Femur (tissue), 1 donor: ENCODE measurements at places on chromosomes 1 and 21.
A peak's percentile ranks its signal among the peaks of the same experiment; 100 is the strongest.

- DNase-seq, result peak; percentile 58
Measured at GRCh38 chr1:25873120-25873519, 2.4 kb downstream of the PAQR7 start.

DNA sequence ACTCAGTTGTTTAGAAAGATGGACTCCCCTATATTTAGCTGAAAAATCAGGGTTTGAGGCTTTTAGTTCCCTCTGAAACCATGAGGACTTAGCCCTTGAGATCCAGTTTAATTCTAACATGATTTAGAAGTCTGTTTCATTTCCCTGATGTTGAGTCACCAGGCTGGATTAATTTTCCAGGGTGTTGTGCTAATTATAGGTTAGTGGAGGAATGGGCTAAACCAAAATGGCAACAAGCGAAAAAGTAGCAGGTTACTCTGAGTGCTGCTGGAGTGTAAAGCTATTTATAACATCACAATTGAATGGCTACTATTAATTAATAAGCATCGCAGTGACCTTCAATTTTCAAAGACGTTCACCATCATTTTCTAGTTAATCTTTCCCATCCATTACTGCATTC, 15.5 kb upstream of the USP24 start:
- DNase-seq, result no peak

DNA sequence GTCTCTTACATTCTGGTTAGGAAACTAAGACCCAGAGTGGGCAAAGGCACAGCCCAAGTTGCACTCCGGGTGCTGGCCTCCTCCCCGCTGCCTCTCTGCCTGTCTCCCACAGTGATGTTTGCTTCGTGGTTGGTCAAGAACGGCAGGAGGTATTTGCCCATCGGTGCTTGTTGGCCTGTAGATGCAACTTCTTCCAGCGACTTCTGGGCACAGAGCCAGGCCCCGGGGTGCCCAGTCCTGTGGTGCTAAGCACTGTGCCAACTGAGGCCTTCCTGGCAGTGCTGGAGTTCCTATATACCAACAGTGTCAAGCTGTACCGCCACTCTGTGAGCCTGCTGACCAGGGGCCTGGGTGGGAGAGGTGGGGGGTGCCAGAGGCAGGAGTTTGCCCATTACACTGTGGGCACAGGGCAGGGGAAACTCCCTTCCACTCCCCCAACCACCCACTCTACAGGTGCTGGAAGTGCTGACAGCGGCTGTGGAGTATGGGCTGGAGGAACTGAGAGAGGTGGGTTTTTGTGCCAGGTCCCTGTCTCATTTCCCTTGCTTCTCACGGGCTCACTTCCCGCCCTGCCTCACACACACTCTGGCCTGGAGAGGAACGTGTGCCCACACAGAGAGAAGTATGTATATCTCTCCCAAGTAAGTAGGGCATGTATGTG, 1.9 kb downstream of the BTBD19 start:
- DNase-seq, result peak; percentile 56

GRCh38 chr1:101278238-101278637, 41.4 kb downstream of the S1PR1 start:
- DNase-seq, result no peak

GRCh38 chr1:185741551-185741950, 7.4 kb downstream of the HMCN1 start:
- DNase-seq, result no peak

- no peak for DNase-seq
Measured at GRCh38 chr1:17086751-17087150, 32.5 kb downstream of the PADI2 start.

DNA sequence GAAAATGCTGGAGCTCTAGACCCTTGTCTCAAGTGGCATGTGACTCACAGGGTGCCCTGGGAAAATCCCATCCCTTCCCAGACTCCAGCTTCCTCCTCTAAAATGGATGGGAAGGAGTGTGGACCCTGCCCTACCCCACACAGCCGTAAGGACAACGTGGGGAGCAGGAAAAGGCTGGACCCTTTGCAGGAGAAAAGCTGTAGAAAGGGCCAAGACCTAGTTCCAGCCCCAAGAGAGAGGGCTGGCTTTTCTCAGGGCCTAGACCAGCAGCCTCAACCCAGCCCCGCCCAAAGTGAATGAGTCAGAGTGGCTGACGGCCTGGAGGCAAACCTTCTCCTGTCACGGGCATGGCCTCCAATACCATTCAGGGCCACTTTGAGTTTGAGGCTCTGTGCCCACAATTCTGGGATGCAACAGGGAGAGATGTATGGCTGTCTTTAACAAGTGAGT, 1.1 kb downstream of the LAMB3 start:
- DNase-seq, result peak; percentile 47

DNA sequence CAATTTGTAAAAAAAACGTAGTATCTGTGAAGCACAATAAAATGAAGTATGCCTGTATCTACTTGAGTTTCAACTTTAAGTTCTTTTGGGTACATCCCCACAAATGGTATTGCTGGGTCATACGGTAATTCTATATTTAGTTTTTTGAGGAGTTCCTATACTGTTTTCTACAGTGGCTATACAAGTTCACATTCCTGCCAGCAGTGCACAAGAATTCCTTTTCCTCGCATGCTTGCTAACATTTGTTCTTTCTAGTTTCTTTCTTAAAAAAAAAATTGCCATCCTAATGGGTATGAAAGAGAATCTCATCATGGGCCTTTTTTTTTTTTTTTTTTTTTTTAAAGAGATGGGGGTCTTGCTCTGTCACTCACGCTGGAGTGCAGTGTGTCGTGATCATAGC, 41.9 kb downstream of the UCK2 start:
- DNase-seq, result no peak

- DNase-seq, result no peak
Measured at GRCh38 chr1:116915086-116915661, 5.5 kb downstream of the PTGFRN start.

GRCh38 chr1:43308635-43309404, 8.0 kb downstream of the TIE1 start:
- no peak for DNase-seq

DNA sequence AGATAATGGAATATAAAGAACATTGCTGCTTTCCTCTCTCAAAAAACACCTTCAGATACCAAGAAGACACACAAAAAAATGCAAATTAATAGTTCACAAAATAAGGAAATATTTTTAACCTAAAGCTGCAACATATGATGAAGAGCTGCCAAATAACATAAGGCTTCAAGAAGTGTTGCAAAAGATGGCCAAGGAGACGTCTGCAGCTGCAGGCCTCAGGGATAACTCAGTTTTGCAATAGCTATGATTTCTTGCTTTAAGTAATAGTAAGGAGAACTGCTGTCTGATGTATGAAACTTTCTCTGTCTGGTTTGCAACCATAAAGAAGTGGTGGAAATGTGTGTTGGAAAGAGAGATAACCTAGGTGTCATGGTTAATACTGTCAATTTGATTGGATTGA, 1237.5 kb downstream of the MRPL39 start:
- DNase-seq, result no peak
